GM04504 (cell line): ENCODE measurements at places on chromosomes 3 and 15.
A peak's percentile ranks its signal among the peaks of the same experiment; 100 is the strongest.

- no peak for DNase-seq
Observed at GRCh38 chr3:775178-775880, 317.5 kb upstream of the CNTN6 start.

- DNase-seq = no peak
Observed at GRCh38 chr3:189863031-189863430, 231.8 kb downstream of the TP63 start.

GRCh38 chr15:39336926-39337325 lies 244.0 kb upstream of the THBS1 start:
- DNase-seq = no peak

GRCh38 chr15:100002086-100002620 lies 268.9 kb upstream of the LYSMD4 start:
- DNase-seq = no peak

GRCh38 chr3:177137774-177138705 lies 59.2 kb downstream of the TBL1XR1 start:
- no peak for DNase-seq

DNA sequence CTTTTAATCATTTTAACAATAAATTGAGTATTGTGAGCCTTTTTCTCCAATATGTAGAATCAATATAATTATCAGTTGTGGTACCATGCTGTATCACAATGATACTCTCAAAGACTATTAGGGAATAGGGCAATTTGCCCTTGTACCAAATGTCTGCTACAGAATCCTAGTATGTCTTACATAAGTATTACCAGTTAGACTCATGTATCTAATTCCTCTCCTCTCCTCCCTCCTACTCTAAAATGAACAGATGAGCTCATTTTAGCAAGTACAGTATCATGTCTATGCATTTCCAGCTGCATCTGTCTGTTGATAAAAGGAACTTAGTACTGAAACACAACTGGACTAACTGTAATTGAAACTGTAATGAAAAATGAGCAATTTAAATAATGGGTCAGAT lies 124.3 kb upstream of the ATP11B start:
- DNase-seq = no peak

- no peak for DNase-seq
Observed at GRCh38 chr15:40357246-40357645, 773 bp upstream of the DISP2 start.

GRCh38 chr3:191362037-191362436 lies 31.7 kb upstream of the UTS2B start:
- no peak for DNase-seq

GRCh38 chr15:60444289-60444912 lies 34.5 kb downstream of the ICE2 start:
- peak; percentile 21 for DNase-seq

DNA sequence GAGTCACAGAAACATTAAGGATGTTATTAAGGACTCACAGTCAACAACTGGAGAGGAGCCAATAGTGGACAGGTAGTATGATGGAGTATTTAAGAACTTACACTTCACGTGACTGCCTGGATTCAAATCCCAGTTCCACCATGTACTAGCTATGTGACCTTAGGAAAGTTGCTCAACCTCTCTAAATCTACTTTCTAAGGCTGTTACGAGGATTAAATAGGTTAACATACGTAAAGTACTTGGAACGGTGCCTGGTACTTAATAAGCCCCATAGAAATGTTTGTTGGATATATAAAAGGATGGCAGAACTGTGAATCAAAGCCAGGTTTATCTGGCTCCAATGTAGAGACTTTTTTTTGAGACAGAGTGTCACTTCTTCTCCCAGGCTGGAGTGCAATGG lies 24.4 kb downstream of the THRB start:
- no peak for DNase-seq

DNA sequence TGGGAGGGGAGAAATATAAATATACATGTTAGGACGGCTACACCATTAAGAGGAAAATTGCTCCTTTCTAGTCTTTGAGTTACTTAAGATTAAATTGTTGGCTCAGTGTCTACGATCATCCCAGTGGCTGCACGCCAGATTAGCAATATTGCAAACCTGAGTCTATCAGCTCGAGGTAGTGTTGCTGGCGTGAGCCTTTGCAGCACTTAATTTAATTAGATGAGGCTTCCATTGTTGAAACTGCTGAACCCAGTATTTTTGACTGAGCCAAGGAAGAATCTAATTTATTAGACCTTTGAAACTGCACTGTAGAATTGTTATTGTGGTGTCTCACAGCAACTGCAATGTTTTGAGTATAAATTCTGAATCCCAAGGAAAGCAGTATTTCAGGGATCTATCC lies 782.4 kb upstream of the ROBO1 start:
- DNase-seq = no peak

DNA sequence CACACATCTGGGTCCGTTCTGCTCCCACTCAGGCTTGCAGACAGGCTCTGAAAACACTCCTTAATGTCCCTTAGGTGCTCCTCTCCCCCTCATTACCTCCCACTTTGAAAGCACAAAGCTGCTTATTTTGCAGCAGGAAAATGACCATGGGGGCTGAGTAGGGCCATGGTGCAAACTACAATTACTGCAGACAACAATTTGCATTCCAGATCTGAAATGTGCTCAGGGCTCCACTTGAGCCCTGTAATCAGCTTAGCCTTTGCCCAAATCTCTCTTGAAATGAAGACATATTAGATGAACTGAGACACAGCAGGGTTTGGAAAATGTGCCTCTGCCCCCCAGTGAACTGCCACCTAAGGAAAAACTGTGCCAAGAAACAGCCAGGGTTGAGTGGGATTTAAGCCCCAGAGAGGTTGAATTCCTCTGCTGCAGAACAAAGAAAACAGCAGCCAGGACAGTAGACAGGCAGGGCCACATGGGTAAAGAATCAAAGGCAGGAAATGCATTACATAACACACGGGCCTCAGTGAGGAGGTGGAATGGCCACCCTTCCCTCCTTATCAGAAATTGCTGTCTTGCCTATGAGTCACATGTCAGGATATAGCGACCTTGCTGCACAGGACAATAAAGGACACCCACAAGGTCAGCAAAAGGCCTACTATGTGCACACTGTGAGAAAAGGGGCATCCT lies 126.8 kb upstream of the ARHGEF3 start:
- DNase-seq = no peak

DNA sequence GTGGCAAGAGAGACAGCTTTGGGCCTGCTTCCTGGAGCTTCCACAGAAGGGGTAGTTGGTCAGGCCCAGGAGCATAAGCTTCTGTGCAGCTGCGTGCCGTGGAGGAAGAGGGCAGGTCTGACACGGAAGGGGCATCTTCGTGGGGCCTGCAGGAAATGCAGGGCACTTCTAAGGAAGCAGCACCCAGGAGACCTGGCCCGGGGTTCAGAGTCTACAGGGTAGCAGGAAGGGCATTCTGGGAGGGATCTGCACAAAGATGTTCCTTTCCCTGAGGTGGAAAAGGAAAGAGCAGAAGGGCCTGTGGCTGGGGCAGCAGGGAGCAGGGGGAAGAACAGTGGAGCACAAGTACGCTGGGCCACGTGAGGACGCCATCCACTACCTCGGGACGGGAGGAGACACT lies 85.1 kb downstream of the DNAJB8 start:
- no peak for DNase-seq

DNA sequence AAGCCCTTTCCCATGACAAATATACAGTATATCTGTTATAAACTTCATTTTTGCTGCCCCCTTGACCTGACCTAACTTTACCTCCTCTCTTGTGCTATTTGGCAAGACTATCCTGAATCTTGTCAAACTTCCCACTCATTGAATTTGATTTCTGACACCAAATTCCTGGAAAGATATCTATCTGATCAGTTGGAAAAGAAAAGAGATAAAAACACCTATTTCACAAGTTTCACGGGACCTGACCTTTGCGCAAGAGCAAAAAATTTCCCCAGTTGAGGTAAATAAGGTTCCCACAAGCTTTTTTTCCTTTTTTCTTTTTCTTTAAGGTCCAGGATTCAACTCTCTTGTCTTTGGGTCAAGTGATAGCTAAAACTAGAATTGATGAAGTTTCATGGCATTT lies 189.2 kb upstream of the LPP start:
- DNase-seq = no peak

DNA sequence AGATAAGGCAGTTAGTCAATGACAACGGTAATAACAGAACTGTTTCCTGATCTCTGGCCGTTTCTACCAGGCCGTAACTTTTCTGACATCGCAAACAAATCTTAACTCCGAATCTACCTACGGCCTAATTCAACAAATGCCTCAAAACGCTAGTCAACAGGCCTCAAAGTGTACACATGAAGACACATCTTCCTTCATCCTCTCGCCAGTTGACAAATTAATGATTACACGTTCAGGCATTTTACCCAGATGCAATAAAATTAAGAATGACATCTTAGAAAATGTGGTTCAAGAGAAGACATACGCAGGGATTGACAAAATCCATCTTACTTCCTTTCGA lies 1.5 kb downstream of the SFMBT1 start:
- DNase-seq = no peak

- DNase-seq = no peak
Observed at GRCh38 chr15:44163370-44163769, 31.7 kb downstream of the FRMD5 start.

- peak; percentile 41 for DNase-seq
Observed at GRCh38 chr15:60091157-60091556, 87.0 kb downstream of the FOXB1 start.

DNA sequence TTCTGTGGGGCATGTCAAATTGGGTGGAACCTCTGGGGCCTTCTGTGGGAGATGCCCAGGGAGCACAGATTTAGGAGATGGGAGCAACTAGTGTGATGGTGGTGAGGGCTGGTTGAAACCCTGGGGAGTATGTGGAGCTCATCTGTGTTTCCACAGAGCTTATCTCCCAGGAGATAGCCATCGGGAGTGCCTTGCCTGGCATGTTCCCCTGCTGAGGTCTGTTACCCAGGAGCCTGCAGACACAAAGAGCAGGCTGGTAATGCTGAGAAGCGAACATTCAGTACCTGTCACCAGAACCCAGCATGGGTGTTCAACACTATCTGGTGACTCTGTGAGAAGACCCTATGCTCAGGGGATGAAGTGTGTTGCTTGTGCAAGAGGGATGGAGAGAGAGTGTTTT lies 85.0 kb downstream of the CLSTN2 start:
- DNase-seq = no peak
